Amniotic stem cell (primary cell): ENCODE measurements at places on chromosomes 5 and 9.

- DNase-seq = no peak
These were observed 612.9 kb downstream of the DNAH5 start for GRCh38 chr5:13331585-13331984.

DNA sequence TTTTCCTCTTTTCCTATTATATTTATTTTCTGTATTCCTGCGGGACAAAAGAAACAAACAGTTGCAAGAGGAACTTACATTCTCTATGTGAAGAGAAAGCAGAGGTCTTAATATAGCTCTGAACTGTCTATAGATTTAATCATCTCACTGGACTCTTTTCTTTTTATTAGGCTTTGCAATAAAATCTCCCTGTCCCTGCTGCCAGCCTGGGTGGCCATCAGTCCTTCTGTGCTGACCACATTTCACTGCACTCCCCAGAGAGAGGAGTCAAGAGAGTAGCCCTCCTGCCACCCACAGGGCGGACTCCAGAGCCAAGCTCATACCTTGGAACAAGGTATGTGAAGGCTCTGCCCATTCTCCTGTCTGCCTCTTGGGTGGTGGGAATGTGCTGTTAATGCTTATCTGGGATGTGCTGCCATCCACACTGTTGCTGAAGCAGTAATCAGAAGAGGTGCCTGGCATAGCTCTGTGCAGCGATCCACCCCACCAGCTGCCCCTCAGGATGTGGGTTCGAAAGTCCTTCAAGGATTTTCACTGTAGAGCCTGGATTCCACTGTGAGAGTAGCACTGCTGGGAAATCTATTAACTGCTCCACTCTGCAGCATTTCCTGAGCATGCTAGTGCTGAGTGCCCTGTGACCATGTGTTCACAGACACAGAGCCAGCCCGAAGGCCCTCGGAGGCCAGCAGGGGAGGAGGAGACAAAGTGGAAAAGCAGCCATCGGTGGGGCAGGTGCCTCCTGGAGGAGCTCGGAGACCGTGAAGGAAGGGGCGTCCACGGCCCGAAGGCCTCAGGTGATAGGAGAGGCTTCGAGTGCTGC lies 334.6 kb downstream of the MED10 start:
- no peak for DNase-seq

- DNase-seq = no peak
These were observed 255.0 kb upstream of the TAS2R1 start for GRCh38 chr5:9885164-9885563.

- no peak for DNase-seq
These were observed 148.4 kb upstream of the NFIL3 start for GRCh38 chr9:91572044-91572443.

GRCh38 chr9:93318480-93318879 lies 133.0 kb upstream of the FAM120A start:
- DNase-seq = no peak

DNA sequence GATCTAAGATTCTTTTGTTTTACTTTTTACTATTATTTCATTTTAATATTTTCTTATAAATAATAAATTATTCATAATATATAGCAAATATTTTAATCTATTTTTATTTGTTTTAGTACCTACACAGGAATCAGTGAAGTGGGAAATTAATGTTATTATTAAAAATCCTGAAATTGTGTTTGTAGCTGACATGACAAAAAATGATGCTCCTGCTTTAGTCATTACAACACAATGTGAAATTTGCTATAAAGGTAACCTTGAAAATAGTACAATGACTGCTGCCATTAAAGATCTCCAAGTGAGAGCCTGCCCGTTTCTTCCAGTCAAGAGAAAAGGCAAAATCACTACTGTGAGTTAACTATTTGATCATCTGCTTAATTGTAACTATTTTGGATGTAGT lies 138.7 kb downstream of the VPS13A start:
- DNase-seq = no peak

GRCh38 chr5:8773046-8773615 lies 772.7 kb downstream of the SEMA5A start:
- DNase-seq = no peak

GRCh38 chr5:104267320-104268015 lies 704.9 kb upstream of the NUDT12 start:
- DNase-seq = no peak

DNA sequence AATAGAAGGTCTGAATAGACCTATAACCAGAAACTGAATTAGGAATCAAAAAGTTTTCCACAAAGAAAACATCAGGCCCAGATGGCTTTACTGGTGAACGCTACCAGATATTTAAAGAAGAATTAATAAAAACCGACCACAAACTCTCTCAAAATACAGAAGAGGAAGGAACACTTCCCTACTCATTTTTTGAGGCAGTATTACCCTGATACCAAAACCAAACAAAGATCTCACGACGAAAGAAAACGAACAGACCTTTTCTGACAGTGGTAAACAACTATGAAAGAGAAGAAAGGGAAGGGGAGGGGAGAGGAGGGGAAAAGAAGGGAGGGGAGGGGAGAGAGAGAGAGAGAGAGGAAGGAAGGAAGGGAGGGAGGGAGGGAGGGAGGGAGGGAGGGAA lies 13.5 kb downstream of the B4GALT1 start:
- DNase-seq = no peak

- DNase-seq = no peak
These were observed 25.3 kb downstream of the STXBP1 start for GRCh38 chr9:127637322-127637847.

- DNase-seq = no peak
These were observed 953 bp downstream of the UBE2QL1 start for GRCh38 chr5:6449465-6450158.

- DNase-seq = no peak
These were observed 130.2 kb upstream of the ADAMTSL1 start for GRCh38 chr9:18343784-18344183.

DNA sequence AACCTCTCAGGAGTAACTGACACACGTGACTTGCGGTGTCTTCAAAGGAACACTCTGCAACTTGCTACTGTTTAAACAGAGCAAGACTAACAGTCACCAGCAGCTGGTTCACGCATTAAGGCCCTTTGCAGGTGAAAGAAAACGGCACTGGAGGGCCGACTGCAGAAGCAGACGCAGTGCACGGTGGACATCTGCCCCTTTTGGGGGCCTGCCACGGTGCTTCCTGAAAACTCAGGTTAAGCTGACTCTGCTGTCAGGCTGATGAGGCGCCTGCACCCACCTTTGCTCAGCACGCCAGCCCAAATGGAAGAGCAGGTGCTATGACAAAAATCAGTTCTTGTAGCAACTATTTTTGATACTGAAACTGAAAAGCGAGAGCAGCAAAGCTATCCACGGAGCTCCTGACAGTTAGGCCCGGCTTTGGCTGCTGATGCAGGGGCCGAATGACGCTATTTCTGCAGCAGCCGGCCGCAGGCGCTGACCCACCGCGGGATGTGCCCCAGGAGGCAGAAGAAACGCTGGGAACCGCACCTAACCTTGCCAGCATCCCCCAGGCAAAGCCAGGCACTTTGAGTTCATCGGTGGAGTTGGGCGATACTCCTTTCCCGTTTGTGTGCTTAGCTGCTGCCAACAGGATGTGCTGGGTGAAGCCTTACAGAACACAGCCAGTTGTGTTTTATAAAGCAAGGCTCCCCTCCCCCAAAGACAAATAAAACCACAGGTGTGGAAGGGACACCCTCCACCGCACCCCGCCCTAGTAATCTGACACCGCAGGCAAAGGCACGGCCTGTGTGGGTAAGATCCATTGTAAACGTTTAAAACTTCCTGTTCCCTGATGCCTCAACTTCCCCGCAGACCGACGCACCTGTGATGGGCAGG lies 21.1 kb upstream of the TERT start:
- no peak for DNase-seq

GRCh38 chr5:127088251-127088650 lies 14.9 kb upstream of the C5orf63 start:
- DNase-seq = peak; percentile 81

DNA sequence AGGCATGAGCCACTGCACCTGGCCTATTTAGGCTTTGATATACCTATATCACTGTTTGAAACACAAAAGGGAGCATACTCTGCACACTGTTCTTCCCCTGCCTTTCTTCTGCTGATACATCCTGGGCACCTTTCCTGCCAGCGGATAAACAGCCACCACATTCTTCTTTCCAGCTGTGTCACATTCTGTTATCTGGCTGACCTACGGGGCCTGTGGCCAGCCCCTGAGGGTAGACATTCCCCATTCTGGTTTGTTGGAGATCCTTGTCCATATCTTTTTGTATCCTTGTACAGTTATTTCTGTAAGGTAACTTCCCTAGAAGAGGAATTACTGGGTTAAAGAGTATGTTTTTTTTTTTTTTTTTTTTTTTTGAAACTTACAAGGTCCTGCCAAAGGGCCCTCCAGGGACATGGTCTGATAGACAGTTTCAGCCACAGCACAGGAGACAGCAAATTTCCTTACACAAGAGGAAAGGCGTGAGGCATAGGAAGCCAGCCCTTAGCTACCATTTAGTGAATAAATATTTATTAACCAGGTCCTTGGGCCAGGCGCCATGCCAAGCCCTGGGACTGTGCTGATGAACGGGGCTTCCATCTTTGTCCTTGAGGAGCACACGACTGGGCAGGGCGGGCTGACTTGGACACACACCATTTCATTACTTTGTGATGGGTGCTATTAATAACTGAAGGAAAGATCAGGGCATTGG lies 57.8 kb downstream of the ERGIC1 start:
- no peak for DNase-seq

GRCh38 chr5:35815089-35815936 lies 41.4 kb upstream of the IL7R start:
- DNase-seq = no peak

DNA sequence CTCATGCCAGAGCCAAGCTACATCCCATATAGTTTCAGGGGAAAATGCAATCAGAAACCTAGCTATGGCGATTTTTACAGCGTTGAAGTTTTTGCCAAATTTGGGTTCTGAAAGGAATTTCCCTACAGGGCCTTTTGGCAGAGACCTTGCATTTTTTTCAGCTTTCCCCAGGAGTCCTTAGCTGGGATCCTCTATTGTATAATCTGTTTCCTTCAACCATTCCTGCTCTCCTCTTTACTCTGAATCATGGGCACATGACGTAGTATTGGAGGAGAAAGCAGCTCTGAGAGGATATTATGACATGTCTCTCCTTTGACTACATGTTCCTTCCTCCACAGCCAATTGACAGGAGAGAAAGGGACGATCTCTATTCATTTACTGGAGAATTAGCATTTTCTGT lies 118.5 kb upstream of the ERCC6L2 start:
- DNase-seq = peak; percentile 64

DNA sequence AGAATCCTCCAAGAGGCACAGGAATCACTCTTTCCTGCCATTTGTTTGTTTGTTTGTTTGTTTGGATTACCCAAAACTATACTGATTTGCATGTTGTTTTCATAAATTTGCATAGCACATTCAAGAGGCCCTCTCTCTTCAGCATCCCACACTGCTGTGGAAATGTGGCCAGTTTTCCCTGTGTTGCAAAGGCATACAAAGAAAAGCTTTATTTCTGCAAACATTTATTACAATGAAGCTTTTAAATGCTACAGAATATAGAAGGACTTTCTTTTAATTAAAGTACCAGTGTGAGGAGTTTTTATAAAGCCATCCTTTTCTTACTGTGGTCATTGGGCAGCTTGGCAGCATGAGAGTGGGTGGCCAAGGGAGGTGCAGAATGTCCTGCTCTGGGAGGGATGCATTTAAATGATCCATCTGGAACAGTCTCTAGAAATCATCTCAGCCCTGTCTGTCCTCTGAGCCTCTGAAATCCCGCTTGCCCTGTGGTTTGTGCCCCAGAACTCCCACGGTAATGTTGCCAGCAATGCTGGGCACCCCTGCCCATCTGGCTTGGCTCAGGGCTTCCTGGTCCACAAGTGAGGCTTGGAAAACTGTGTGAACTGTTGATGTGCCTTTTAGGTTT lies 356.8 kb upstream of the KIF2A start:
- no peak for DNase-seq

DNA sequence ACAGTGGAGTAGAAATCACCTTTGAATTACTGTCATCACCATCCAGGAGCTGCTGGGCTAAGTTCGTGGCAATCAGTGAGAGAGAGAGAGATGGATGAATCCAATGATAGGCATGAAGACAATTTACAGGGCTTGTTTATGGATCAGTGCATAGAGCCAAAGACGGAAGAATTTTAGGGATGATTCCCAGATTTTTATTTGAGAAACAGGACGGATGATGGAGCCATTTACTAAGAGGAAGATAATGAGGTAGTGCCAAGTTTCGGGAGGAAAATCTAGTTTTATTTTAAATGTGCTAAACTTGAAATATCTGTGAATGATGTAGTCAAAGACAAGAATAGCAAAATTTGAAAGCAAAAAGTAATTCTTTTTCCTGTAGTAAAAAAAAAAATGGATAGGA lies 394.2 kb upstream of the PAPPA start:
- no peak for DNase-seq

DNA sequence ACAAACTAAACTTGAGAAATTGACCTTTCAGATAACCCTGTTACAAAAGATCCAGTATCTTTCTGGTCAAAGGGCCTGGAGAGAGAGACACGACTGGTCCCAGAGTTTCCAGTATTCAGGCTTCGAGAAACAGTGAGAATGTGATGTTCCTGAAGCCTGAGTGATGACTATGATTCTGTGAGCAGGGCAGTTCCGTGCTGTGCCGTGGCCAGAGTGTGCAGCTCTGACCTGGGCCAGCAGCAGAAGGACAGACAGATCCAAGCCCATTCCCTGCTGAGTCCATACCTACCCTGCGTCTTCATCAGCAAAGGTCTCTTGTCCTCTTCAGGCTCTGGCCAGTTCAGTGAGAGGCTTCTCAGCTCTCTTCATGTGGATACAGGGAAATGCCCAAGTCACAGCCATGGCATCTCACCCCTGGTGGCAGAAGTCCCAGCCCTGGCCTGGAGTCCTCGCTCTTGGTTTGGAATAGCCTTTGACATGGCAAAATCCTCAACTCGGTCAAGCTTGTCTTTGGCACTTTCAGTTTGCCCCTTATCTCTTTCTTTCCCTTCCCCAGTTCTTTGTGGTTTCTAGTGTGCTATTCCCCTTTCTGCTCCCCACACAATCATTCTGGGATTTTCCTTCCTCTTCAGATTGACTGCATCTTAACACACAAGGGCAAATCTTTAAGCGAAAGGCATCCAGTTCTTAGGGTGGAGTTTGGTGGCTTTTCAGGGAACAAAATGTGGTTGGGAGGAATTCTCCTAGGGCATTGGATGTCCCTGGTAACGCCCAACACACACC lies 107.7 kb downstream of the LIFR start:
- DNase-seq = no peak

DNA sequence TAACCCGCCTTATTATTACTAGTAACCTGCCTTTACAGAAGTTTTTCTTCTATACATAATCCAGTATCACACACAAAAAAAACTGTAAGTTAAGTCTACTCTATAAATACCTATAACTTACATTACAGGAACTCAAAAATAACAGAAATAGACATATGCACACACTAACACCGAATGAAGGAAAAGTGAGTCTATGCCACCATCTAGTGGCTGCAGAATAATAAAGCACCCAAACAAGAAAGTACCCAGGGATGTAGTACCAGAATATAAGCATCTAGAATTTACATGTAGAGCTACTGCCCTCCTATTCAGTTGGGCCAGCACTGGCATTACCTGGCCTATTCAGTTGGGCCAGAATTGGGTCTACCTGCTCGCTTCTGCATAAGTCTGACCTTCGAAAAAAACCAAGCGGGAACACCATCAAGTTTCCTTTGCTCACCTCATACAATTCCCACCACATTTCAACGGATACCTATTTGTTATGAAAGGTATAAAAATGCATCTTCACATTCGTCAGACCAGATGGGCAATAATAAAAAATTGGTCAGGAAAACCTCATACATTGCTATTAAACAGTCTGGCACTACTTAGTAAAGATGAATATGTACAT lies 4.0 kb upstream of the NIPSNAP3A start:
- DNase-seq = no peak
